ENCODE measurements at places on chromosomes 1 and 21. TPM values are rescaled to one million over a fixed set of nuclear protein-coding genes. Genes with fewer than 3 reads are reported as not detected.

GRCh38 chr1:20847611-20848080, 60.5 kb upstream of the HP1BP3 start:
- DNase-seq: peak; percentile 89

Gene F13B
- not detected for total RNA-seq

DNA sequence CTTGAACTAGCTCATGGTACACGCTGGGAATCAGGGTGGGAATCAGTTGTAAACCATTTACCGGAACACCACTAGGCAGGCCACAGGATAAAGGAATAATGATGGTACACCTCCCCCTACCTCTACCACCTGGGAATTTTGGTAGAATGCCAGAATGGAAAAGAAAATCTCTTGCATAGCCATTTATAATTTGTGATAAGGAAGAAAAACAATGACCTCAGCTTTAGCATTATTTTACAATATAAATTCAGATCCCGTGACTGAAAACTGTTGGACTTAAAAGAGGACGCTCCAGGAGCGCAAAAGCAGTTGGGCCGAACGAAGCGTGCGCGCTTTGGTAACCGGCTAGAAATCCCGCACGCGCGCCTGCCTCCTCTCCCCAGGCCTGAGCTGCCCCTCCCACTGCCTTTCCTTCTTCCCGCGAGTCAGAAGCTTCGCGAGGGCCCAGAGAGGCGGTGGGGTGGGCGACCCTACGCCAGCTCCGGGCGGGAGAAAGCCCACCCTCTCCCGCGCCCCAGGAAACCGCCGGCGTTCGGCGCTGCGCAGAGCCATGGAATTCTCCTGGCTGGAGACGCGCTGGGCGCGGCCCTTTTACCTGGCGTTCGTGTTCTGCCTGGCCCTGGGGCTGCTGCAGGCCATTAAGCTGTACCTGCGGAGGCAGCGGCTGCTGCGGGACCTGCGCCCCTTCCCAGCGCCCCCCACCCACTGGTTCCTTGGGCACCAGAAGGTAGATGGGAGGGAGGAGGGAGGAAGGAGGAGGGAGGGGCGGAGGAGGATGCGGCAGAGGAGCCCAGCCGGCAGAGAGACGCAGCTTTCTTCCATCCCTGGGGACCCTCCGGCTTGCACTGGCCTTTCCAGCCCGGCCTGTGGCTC, at the start of gene CYP4X1:
CYP4X1 (plus strand) TSS at position 402 of the 873 bp plus-strand sequence; CDS start at position 551, 149 bp downstream.
- DNase-seq: no peak

DNA sequence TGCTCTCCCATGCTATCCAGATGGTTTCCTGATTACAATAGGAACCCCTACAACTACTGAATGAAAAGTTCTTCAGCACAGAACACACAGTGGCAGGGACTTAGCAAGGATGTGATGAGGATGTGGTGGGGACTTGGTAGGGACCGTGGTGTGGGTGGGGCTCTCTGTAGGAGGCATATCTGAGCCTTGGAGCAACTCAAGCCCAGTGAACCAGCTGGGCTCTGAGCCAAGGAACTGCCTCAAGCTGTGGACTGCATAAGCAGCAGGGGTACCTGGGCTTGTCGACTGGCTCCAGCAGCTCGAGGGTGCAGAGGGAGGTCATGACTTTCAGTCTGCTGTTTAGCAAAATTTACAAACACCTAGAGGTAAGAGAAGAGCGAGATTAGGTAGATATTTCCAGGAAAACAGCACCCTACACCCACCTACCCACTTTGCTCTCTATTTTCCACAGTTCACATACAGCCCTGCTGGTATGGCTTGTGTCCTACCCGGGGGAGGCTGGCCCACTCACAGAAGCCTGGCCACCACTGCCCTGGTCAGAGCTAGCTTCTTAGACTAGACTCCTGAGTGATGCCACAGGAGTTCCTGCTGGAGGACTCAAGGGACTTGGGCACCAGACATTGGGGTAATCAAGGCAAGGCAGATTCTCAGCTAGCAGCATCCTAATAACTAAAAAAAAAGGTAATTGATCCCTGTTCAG, 86.8 kb upstream of the GCLM start:
- DNase-seq: no peak

- DNase-seq: no peak
These were observed 50.5 kb downstream of the CASZ1 start for GRCh38 chr1:10745886-10746455.

Gene S1PR1
- total RNA-seq: 2.1 TPM

- DNase-seq: no peak
These were observed 106.4 kb downstream of the RGL1 start for GRCh38 chr1:183911285-183911684.

GRCh38 chr1:119275145-119276134, 93.1 kb upstream of the HAO2 start:
- peak; percentile 78 for DNase-seq

Gene TLR5
- 1.2 TPM for total RNA-seq

Gene NPR1
- total RNA-seq: 0.84 TPM

DNA sequence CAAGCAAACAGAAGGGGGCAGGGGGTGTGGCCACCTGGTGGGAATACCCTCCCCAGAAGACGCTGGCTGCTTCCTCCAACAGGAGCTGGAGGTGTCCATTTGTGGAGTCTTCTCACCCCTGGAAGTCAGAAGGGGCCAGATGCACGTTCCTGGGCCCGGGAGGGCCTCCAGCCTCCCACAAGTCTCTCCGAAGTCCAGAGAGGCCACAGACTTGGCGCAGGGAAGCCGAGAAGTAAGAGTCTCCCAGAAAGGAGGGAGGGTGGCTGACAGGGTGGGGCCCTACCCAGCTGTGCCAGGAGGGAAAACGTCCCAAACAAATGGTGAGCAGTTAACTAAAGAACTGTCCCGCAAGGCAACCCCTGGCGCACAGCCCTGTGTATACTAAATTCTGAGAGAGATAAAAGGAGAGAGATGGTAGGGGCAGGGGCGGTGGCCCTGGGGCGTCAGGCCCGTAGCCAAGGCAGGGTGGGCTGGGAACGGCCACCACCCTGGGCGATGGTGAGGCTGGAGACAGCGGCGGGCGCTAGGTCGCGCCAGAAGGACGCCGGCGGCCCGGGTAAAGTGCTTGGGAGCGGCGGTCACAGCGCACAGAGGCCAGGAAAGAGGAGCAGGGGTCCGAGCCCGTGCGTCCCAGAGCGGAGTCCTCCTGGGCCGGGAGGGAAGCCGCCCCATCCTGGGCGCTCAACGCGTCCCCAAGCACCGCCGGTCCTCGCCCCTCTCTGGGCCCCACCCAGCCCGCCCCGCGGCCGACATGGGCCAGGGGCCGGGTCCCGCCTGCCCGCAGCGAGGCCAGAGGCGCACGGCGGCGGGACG, 1.2 kb downstream of the CHD5 start:
- DNase-seq: no peak

Gene OR14K1
- not detected for total RNA-seq

Gene RHEX
- total RNA-seq: not detected

- no peak for DNase-seq
These were observed 71.0 kb downstream of the SIK1 start for GRCh38 chr21:43355925-43356289.

Data from PC-3 (cell line).